ENCODE measurements at places on chromosomes 7 and 10. TPM values are rescaled to one million over a fixed set of nuclear protein-coding genes. Genes with fewer than 3 reads are reported as not detected.

DNA sequence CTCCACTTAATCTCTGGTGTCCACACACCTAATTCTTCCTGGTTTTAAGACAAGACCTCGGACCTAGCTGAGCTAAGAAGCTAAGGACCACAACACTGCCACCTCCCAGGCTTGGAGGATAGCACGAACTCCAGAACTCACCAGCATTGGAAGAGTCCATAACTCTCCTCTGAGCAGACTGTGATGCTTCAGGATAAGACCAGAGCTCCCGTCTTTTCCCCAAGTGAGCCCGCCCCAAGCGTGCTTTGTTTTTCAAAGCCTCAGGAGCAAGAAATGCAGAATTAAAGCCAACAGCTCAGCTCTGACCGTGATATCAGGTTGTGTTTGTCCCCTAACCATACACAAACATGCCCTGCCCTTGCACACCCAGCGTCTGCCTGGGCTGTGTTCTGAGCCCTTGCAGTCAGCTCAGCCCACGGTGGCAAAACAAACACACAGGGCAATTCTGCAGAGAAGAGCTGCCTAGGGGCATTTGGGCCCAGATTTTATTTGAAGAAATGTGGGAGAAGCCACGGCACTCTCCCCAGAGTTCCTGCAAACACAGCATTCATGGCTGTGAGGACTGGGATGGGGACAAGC, 145.4 kb downstream of the WDR11 start:
- H3K27me3 ChIP-seq, result peaks cover 13% of the 10 kb centered on the region
- no peaks in the 10 kb centered on the region for H3K4me1 ChIP-seq
- no peaks in the 10 kb centered on the region for H3K36me3 ChIP-seq
- H3K4me3 ChIP-seq, result no peak overlapping the region
- H3K27ac ChIP-seq, result no peak overlapping the region

GRCh38 chr10:88592906-88593305, 6.3 kb downstream of the LIPJ start:
- no peak overlapping the region for H3K27ac ChIP-seq
- H3K4me1 ChIP-seq, result no peaks in the 10 kb centered on the region
- H3K27me3 ChIP-seq, result no peaks in the 10 kb centered on the region
- no peak overlapping the region for H3K4me3 ChIP-seq

DNA sequence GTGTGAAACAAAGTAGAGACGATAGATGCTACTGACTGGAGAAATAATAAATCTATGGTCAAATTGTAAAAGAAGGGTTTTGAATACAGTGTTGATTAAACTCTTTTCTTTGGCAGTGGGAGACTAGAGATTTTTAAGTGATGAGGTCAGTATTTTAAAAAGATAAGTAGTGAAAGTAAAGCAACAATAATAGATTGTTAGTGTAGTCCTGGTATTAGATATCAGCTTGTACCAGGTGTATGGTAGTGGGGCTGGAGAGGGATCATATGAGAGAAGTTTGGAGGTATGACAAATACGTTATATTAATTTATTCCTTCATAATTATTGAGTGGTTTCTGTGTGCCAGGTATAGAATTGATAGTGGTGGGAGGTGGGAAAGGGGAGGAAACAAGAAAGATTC, 25.2 kb downstream of the PHTF2 start:
- no peaks in the 10 kb centered on the region for H3K27me3 ChIP-seq
- H3K4me3 ChIP-seq, result no peak overlapping the region
- no peak for DNase-seq
- H3K36me3 ChIP-seq, result peaks cover 13% of the 10 kb centered on the region
- no peak overlapping the region for H3K27ac ChIP-seq

GRCh38 chr7:73369009-73369408, 41.0 kb downstream of the FKBP6 start:
- no peaks in the 10 kb centered on the region for H3K4me1 ChIP-seq
- H3K36me3 ChIP-seq, result no peaks in the 10 kb centered on the region
- H3K27me3 ChIP-seq, result no peaks in the 10 kb centered on the region
- DNase-seq, result no peak
- no peak overlapping the region for H3K4me3 ChIP-seq

C10orf67 gene
- 0.15 TPM for total RNA-seq

SUN3 gene
- not detected for total RNA-seq

INMT gene
- not detected for total RNA-seq

All from PC-3 (cell line).